ENCODE measurements at places on chromosomes 7 and 10.

DNA sequence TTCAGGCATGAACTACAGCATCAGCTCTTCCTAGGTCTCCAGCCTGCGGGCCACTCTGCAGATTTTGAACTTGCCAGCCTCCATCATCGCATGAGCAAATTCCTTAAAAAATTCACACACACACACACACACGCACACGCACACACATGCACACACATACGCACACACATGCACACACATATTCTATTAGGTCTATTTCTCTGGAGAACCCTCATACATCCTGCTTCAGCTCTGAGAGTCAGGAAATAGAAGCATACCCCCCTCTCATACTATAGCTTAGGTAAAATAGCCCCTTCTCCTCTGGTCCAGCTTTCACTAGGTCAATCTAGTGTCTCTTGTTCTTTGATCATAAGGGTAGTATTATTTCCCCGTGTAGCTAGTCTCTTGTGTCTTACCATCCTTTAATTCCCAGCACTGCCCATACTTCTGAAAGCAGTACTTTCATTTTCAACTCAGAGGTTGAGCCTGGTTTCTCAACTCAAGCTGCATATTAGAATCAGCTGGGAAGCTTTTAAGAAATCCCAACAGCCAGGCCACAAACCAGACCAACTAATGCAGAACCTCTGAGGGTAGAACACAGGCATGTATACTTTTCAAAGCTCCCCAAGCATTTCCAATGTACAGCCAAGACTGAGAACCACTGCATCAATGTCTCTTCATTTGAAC is 30.9 kb upstream of the ITGB8 start:
- DNase-seq = no peak

DNA sequence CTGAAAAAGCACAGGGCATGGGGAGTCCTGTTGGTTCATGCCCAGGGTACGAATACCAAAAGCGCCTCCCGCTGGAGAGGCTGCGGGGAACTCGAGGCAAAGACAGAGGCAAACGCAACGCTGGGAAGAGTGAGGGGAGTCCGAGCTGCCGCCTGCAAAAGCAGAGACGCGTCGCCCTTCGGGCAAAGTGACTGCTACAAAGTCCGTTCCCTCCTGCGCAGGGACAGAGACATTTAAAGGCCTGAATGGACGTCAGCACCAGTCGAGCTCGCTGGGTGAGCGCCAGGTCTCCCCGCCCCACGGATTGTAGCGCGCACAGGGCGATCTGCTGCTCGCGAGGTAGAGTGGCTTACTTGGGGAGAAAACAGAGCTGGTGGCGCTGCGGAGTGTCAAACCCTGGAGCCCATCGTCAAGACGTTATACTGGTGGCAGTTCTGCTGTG is 732.8 kb downstream of the ZWINT start:
- DNase-seq = no peak

GRCh38 chr10:125023862-125024496 is 82.1 kb downstream of the ZRANB1 start:
- DNase-seq = no peak

DNA sequence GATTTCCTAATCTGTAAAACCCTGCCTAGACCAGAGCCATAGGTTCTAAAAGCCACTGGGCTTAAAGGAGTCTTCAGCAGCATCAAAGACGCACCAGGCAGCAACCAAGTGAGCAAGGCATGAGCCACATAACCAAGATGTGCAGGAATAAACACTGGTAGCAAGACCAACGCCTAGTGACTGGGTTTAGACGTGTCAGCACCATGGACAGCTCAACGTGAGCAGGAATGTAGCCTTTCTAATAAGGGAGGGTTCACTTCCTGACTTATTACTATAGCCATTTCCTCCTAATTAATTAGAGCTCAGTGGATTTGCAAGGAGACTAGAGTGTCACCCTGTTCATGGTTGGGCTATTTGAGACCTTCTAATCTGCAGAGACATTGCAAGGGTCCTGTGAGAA is 223.7 kb downstream of the LHFPL3 start:
- DNase-seq = peak; percentile 6

GRCh38 chr10:113495553-113495952 is 57.3 kb upstream of the HABP2 start:
- no peak for DNase-seq

DNA sequence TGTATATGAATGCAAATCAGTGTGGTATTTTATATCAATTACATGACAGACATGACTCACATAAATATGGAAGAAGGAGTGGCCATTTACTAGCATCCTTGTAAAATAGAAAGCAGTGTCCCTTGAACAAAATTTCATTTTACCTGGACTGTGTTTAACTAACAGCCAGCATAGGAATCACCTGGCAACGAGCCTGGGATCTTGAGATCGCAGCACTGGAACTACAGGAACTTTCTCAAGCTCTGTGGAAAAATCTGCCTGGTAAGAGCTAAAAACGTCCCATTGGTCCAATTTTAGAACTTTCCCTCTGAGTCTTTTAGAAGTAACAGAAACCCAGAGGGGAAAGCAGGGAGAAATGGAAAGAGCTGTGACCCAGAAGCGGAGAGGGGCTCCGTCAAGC is 68.9 kb upstream of the AMPH start:
- DNase-seq = no peak

DNA sequence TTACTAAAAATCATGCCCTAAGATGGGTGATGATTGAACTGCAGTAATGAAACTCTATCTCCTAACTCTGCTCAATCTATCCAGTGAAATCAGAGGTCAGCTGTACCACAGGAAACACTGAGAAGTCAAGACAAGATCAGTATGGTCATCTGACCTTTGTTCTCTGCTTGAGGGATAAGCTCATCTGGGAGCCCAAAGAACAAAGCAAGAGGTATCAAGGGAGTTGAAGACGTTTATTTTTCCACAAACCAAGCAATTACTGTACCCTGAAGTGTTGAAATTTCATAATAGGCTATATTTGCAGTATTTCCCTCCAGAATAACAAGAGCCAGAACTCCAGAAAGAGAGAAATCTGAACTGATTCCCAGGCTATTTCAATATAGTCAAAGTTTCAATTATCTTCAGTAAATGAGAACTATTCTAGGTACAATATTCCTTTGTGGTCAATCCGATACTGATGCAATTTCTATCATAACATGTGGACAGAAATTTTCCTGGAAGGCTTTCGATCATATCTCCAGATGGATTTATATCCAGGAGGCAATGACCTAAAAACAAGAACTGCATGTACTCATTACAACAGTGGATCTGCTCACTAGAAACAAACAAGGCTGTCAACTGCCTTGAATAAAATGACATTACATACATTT is 345.3 kb downstream of the TNS3 start:
- no peak for DNase-seq

DNA sequence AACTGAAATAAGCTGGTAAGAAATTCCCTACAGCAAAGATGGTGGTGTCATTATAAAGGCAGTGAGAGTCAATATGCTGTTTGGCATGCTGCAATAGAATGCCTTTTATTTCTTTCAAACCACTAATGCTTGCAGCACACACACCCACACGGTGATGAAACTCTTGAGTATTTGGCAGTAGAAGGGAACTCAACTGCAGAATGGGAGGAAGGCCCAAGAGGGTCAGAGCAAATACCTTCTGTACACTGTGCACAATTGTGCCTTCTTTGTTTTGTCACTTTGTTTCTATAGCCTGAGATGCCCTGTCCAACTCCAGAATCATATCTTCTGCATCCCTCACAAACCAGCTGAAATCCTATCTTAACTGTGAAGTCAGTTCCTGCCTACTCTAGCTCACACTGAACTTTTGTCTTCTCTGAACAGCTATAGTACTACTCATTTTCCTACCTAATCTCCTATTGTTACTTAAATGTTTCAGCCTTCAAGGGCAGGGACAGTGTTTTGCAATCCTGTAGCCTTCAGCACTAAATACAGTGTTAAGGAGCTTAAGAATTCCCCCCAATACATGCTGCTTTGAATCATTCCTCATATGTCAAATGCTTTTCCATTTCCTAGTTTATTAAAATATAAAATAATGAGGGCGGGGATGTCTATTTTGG is 22.2 kb downstream of the MMS19 start:
- no peak for DNase-seq

DNA sequence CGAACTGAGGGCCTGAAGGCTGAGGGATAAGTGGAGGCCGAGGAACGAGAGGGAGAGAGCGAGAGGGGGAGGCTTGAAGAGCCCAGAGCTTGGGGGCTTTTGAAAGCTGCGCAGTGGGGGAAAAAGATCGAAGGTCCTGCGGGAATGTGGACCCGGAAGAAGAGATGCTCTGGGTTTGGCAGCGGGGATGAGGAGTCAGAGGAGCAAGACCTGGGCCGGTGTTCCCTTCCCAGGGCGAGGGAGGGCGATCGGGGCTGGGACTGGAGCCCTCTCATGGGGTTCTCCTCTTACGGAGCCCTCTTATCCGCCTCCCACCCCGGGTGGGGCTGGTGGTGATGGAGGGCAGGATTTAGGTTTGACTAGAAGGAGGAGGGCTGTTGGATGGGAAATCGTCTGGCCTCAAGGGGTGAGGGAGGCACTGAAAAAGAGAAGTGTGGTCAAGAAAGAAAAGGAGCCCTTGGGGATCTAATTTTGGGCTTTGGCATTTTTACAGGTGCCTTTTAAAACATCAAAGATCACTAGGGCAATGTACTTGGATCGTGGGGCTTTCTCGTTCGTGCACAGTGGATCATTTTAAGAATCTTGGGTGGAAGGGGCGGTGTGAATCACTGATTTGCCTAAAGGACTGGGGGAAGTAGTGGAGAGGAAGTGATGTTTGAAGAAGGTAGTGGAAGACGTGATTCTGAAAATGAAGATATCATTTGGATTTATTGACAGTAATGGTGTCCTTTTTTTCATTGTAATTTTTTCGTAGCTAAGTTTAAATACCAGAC is 637 bp downstream of the SAMD8 start:
- DNase-seq = peak; percentile 45

DNA sequence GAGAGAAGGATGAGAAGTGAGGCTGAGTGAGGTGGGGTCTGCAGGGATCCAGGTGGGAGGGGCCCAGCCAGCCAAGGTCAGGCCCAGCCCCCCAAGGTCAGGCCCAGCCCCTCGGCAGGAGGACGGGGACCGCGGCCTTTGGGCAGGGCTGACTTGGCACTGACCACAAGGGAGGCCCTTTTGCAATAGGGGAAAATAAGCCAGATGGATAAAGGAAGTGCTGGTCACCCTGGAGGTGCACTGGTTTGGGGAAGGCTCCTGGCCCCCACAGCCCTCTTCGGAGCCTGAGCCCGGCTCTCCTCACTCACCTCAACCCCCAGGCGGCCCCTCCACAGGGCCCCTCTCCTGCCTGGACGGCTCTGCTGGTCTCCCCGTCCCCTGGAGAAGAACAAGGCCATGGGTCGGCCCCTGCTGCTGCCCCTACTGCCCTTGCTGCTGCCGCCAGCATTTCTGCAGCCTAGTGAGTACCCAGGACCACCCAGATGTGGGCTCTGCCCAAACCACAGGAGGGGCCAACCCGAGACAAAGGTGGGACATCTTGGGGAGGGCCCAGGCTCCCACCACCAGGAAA is at the start of gene PILRA:
Gene PILRA (plus strand): TSS at position 227 of the 571 bp plus-strand sequence. CDS start 170 bp downstream, at position 397.
- DNase-seq = no peak

- DNase-seq = no peak
Observed at GRCh38 chr7:64294701-64295420, 18.9 kb upstream of the ZNF736 start.

All from activated CD4-positive, alpha-beta T cell treated with anti-CD3 and anti-CD28 coated beads, Interleukin-2, Interleukin-4, amounts not matched to agents 100 ng/mL and 50 ng/mL, durations not matched to agents 16 hours and 8 hours (primary cell).